Activated naive CD4-positive, alpha-beta T cell (primary cell): ENCODE measurements at places on chromosomes 7 and 10.
A peak's percentile ranks its signal among the peaks of the same experiment; 100 is the strongest.

DNA sequence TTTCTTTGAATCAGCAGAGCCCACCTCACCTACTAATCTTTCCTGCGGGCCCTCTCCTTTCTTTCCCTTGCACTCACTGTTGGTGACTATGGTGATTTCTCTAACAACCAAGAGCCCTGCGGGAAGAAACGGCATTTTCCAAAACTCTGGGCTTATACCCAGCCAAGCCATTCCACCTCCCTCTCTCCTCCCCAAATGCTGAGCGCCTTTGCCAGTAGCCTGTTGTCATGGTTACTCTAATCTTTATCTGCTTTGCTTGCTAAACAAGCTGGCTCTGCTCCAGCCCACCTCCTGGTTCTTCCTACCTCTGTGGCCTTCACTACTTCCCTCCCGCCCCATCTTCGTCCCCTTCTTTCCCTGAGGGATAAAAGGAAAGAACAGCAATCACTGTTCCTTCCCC, 86.7 kb downstream of the DGKI start:
- DNase-seq, result no peak

GRCh38 chr7:156684661-156685060, 44.1 kb downstream of the RNF32 start:
- no peak for DNase-seq

DNA sequence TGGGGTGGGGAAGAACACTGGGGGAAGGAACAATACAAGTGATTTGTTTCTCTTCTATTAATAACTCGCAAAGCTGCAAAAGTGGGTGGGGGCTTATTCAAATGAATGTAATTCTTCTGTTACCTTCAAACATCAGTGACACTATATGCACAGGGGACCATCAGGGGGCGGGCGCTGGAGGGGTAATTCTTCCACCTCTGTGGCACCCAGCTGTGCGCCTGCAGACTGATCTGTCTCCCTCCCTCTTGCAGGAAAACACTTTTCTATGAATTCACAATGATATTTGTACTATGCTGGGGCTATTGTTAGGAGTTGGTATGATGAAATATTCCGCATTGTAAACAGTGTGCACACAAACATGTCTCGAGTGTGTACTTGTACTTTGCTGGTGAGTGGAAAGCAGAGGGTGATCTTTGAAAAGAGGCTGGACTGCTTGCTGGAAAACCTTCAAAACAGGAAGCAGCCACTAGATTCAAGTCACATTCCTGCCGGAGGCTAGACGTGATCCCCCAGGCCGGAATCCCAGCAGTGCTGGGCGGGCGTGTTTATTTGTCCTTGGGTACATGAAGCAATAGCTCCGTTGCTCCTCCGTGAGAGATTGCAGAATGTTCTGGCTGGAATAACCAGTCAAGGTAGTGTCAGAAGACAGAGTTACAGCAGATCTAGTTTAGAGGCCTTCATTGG, 15.8 kb upstream of the BNIP3 start:
- no peak for DNase-seq

GRCh38 chr7:68146983-68147382, 1150.3 kb downstream of the TYW1 start:
- DNase-seq, result no peak

- no peak for DNase-seq
These were observed 220.0 kb upstream of the DPP6 start for GRCh38 chr7:153832160-153832559.

DNA sequence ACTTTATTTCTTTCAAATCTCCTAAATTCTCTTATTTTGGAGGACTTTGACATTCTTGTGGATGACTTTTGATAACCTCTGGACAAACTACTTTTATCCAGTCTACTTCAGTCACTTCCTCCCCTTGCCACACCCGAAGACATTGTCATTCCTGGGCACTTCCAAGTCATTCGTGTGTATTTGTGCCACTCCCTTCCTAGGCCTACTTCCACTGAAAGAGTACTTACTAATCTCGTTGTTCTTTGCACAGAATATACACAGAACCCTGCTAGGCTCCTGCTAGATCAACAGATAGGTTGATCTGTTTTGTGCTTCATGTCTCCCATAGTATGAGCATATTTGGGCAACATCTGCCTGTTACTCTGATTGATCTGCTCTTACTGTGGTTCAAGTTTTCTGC, 355.4 kb downstream of the HGF start:
- DNase-seq, result no peak

GRCh38 chr10:103498936-103499638, 5.6 kb downstream of the NEURL1 start:
- no peak for DNase-seq

DNA sequence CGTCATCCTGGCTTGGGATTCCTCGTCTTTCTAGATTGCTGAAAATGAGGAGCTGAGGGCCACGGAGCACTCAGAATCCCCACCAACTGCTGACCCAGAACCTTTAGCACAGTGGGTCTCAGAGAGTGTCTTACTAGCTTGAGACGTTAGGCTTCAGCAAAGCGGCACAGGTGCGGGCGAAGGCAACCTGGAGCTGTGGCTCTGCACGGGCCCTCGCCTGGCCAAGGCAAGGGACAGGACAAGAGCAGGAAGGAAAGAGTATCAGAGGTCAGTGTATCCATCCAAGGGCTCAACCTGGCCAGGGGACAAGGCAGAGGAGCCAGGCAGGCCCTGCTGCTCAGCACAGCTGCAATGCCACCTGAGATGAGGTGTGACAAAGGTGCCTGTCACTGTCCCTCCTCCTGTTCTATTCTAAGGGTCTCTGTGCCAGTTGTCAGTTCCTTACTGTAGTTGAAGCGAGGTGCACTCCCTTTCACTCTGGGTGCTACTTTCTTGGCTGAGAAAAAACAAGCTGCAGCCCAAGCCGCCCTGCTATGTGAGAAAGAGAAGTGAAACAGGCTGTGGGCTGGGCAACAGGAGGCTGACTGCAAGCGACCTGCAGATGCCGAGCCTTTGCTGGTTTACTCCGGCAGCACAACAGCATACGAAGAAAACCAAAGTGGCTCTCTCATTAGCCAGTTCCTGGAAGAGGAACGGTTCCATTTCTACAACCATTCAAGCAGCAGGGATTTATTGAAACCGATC, 33.3 kb upstream of the KDM7A start:
- DNase-seq, result no peak

GRCh38 chr10:109679478-109679877, 243.8 kb downstream of the XPNPEP1 start:
- DNase-seq, result no peak

DNA sequence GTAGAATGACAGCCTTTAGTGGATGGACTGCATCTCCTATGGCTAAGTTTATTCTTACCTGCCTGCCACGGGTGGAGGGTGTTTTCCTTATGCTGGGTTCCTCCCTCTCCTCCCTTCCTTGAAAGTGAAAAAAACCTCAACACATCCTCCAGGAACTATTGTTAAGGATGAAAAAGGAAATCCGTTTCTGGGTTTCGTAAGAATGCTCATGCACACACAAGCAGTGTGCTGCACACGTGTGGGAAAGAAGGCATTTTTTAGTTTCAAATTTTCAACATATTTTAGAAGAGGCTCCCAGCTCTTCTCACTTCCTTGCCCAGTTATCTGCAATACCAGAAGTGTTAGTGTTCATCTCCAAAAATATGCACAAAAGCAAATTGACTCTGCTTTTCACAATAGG, 90.6 kb downstream of the FAM171A1 start:
- DNase-seq, result no peak

GRCh38 chr10:8504499-8504898, 450.0 kb downstream of the GATA3 start:
- no peak for DNase-seq

DNA sequence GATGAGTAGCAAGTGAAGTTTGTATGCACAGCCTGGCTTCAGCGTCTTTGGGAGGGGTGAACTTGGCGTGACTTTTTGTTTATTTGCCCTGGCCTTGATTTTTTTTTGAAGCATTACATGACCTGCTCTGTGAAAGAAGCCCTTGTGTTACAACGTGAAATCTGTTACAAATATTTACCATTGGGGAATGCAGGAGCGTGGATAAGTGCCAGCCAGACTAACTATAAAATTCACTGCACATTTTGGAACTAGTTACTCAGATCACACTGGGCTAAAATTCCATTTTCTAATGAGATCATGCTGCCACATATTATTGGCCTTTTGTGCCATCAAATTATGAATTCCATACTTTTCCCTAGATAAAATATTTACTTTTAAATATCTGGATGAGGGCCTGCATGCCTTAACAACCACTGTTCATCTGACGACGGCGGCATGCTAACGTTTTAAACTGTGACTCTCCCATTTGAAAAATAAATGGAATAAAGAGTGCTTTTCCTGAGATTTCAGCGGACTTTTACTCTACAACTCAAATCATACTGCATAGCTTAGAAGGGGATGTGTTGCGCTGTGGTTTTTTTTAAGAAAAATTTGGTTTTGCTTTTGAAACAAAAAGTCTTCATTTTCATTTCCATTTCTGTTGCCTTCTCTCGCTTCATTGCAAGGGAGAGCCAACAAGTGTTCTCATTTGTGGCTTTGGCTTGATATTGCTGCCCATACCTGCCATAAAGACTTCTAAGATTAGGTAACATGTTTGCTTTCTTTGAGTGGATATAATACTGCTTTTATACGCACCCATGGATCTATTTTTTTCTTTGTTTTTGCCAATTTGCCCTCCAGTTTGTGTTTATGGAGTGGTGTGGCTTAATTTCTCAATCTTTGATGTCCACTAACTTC, 352.2 kb downstream of the TFEC start:
- no peak for DNase-seq

- DNase-seq, result peak; percentile 40
These were observed 11.0 kb upstream of the PDCD4 start for GRCh38 chr10:110860576-110861241.

- DNase-seq, result no peak
These were observed 316.9 kb downstream of the INHBA start for GRCh38 chr7:41385996-41386395.

GRCh38 chr7:1662767-1663166, 7.3 kb upstream of the ELFN1 start:
- no peak for DNase-seq

DNA sequence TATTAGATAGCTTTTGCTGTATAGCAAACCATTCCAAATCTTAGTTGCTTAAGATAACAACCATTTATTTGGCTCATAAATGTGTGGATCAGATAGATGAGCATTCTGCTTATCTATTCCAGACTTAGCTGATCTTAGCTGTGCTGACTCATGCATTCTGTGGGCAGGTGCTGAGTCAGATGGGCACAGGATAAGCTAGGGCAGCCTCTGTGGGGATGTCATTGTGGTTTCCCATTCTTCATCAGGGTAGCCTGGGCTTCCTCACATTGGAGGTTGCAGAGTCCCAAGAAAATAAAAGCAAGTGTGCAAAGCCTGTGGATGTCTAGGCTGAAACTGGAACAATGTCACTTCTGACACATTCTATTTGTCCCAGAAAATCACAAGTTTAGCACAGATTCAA, 917.0 kb downstream of the TYW1 start:
- no peak for DNase-seq

GRCh38 chr10:31770307-31770902, 158.2 kb downstream of the ARHGAP12 start:
- no peak for DNase-seq

DNA sequence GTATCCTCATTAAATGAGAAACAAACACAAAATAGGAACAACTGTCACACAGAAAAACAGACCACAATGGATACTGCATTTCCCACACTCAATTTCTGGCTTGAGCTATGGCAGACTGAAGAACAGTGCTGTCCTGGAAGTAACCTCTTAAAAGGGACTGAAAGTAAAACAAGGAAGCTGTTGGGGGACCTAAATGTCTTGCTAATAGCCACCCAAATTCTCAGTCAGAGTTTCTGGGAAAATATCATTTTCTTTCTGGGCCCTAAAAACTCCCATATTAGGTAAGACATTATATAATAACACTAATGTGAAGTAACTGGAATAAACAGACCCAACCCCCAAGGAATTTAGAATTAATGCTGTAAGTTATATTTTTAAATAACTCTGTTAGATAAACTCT, 80.9 kb upstream of the TFEC start:
- DNase-seq, result no peak

DNA sequence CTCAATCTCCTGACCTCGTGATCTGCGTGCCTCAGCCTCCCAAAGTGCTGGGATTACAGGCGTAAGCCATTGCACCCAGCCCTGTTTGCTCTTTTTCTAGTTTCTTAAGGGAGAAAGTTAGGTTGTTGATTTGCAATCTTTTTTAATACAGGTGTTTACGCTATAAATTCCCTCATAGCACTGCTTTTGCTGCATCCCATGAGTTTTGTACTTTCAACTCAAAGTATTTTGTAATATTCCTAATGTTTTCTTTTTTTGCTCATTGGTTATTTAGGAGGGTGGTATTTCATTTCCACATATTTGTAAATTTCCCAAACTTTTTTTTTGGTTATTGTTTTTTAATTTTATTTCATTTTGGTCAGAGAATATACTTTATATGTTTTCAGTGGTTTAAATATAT, 11.6 kb downstream of the TPST1 start:
- DNase-seq, result no peak

DNA sequence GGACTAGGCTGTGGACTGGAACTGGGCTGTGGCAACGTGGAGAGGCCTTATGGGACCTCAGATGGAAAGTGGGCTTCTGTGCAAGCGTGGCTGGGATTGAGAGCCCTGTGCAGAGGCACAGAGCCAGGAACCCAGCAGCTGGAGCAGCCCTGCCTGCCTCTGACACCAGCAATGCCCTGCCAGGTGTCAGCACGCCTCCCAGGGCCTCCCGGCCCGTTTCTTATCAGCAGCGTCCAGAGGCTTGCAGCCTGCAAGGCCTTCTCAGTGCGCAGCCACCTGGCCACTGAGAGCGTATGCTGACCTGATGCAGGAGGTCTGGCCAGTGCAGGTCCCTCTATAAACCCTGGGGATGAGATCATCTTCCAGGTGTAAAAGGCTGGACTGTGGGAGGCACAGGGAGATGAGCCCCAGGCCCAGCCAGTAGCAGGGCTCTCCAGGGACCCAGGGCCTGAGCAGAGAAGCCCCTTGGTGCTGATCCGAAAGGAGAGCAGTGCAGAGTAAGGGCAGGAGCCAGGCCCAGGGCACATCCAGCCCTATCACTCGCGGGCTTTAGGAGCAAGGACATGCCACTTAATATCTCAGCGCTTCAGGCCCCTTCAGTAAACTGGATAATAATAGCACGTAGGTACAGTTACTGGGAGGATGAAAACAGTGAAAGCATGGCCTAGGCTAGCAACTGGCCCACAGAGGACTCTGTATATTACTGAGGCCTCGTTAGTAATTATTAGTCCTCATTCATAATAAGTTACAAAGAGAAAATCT, 38.8 kb upstream of the ANTXRL start:
- DNase-seq, result no peak

DNA sequence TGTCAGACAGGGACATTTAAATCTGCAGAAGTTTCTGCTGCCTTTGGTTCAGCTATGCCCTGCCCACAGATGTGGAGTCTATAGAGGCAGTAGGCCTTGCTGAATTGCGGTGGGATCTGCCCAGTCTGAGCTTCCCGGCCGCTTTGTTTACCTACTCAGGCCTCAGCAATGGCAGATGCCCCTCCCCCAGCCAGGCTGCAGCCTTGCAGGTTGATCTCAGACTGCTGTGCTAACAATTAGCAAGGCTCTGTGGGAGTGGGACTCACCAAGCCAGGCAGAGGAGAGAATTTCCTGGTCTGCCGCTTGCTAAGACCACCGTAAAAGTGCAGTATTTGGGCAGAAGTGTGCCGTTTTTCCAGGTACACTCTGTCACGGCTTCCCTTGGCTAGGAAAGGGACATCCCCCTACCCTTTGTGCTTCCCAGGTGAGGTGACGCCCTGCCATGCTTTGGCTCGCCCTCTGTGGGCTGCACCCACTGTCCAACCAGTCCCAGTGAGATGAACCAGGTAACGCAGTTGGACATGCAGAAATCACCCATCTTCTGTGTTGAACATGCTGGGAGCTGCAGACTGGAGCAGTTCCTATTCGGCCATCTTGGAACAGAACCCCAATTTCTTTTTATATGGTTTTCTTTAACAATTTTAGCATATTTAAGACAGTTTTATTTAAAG, 28.4 kb upstream of the VWDE start:
- no peak for DNase-seq
